ENCODE measurements at places on chromosomes 5 and 9.

- DNase-seq: no peak
Observed at GRCh38 chr5:75156585-75156984, 80.1 kb downstream of the ANKRD31 start.

DNA sequence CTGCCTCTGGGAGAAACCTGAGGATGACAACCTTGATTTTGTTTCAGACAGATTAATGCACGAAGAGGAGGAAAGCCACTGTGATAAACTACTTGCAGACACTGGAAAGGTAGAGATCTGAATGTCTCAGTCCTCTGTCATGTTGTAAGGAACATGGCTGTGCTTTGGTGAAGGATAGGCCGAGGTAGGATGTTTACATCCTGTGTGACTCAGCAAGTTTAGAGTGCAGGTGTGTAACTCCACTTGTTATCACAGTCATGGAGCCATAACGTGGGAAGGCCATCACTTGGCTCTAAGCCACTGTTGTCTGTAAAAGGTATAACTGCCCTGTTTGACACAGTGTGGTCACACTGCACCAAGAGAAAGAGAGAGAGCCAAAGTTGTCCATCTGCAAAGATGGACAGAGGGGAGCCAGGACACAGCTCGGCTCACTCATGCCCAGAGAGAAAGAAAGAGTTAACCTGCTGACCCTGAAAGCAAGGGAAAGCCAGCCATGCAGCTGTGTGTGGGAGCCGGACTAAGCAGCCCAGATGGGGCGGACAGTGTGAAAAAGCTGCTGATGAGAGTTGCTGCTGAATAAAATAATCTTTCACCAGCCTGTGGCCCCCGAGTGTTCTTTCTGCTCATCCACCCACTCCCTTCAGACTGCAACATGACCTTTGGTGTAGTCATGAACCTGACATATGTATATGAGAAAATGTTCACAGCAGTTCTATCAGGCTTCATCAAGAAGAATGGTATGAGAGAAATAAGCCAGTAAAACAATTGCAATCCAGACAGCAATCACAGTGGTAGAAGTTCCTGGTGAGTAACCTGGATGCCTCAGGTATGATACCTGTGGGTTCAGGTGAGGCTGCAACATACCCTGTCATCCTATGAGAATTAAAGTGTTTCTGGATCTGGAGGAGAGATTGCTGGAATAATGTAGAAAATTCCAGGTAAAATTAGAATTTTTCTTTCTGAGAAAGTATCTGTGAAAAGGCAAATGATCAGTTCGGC lies 115.9 kb downstream of the TARS1 start:
- DNase-seq: no peak

- DNase-seq: no peak
Observed at GRCh38 chr5:865771-866170, 15.0 kb upstream of the ZDHHC11 start.

GRCh38 chr5:136202469-136203205 lies 9.7 kb upstream of the SMIM32 start:
- no peak for DNase-seq

GRCh38 chr5:150608991-150609390 lies 31.5 kb upstream of the SYNPO start:
- DNase-seq: no peak

- DNase-seq: no peak
Observed at GRCh38 chr9:108254236-108254635, 601.5 kb downstream of the ACTL7B start.

GRCh38 chr5:31427013-31427723 lies 104.7 kb downstream of the DROSHA start:
- no peak for DNase-seq

DNA sequence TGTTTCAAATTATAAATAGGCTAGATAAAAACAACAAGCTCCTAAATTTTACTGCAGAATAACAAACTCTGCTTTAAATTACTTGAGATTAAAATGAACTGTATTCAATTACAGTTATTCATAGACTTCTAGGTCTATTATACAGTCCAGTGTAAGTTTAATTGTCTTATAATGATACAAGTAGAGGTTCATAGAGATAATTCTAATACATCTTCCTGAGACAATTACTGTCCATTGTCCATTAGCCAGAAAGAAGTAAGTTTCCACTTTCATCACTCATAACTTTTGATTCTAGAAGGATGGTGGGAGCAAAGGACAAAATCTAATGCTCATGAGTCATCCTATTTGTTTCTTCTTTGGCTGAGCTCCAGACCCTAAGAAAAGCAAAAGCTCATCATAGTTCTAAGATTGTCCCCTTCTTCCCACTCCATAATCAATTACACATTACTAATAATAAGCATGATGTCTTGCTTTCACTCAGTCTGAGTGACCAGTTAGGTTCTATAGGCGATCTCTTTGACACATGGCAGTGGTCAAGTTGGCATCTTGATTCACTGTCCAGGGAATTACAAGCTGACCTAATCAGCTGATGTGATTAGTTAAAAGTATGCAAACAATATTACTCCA lies 502.5 kb upstream of the IZUMO3 start:
- no peak for DNase-seq

- DNase-seq: no peak
Observed at GRCh38 chr5:138111937-138112336, 27.3 kb downstream of the NME5 start.

DNA sequence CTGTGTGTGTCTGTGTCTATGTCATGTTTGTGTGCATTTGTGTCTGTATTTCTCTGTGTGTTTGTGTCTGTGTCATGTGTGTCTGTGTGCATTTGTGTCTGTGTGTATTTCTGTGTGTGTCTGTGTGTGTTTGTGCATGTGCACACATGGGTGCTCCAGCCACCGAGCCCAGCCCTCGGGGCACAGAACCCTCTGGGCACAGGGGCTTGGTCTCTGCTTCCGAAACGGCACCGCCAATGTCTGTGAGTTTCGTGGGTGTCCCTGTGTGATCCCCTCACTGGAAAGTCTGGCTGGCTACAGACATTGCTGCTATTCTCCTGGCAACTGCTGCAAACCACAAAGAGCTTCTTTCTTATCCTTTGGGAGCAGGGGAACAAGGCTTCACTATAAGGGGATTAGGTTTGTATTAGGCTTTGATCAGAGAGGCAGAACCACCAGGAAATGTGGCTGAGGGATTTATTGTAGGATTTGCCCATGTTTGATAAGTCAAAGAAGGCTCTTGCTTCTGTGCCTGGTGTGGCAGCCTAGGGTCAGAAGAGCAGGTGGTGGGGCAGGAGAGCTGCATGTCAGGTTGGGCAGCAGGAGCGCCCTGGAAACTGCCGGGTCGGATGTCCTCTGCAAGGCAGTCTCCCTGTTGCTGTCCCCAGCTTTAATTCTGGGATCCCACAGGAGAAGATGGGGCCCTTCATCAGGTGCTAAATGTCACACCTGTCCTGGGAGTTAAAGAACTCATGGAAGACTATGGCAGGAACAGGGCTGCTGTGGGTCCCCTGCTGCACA lies 39.6 kb upstream of the FCN1 start:
- DNase-seq: no peak

GRCh38 chr5:113378081-113378480 lies 56.7 kb downstream of the TSSK1B start:
- no peak for DNase-seq

DNA sequence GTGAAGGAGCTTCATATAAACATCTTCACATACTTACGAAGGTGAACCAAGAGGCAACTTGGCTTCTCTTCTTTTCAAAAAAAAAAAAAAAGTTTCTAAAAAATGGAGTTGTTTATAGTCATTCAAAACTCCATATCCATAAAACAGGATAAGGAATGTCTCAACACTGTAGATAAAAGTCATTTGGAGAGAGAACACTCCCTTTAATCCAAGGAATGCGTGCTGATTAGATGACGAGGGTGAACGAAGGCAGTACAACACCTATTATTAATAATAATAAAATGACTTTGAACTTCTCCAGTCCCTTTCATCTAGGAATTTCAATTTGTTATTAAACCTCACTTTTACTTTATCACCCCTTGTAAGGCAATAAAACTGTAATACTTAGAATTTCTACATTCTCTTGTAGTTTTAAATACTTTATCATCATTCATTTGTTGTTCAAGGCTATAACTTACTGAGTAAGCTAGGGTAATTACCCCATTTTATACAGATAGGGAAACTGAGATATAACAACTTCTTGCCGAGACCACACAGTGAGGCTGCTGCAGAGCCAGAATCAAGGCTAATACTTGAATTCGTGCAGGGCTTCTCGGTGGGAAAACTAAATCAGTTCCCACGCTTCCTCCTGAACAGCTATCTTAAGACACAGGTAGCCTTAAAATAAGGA lies 377.1 kb downstream of the EFNA5 start:
- no peak for DNase-seq

DNA sequence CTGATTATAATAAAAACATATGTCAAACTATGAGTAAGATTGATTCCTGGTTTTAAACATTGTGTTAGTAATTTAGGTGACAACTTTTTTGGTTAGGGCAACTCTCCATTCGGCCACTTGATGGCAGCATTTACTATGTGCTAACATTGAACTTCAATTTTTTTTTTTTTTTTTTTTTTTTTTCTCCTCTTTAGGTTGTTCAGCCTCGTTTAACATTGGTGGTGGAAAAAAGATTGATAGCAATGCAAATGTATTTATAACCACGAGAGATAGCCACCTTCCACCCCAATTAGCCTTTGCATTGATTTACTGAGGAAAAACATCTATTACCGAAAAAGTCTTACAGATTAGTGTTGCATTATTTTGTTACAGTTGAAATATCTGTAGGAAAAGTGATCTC lies 159.1 kb downstream of the CSNK1G3 start:
- DNase-seq: no peak

Measured in stimulated activated CD8-positive, alpha-beta memory T cell treated with anti-CD3 and anti-CD28 coated beads, Interleukin-12 subunit alpha, Interleukin-12 subunit beta, amount 100 ng/mL, for 4 hours (primary cell).